ENCODE measurements at places on chromosomes 11 and 22.

GRCh38 chr22:27299181-27300085 lies 502.1 kb downstream of the MN1 start:
- no peak for DNase-seq

DNA sequence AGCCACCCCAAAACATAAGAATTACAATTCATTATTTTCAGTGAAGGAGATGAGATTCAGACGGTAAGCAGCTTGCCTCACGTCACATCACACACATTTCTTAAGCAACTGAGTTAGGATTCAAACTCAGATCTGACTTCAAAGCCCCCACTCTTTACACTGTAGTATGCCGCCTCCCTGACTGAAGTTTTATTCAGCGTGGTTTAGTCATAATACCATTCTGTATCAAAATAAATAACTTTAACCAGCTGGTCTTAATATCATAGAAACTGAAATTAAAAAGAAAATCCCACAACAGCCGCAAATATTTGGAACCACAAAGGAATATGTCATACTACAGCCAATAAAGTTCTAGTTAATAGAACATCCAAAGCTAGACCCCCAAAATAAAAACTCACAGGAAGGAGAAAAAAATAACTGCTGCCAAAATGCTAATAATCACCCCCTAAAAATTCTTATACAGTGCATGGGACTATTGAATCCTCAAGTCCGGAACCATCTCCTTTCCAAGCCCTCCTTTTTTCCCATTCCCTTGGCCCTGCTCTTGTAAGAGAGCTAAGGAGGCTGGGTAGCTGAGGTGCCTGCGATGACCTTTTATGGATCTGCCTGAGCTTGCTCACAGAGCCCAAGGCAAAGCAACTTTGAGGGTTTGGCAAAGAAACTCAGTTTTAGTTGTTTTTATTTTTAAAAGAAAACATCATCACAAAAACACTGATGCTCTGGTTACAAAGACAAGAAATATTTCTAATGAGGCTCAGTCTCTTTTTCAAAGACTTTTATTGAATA lies 334.5 kb downstream of the TTC28 start:
- DNase-seq = no peak

DNA sequence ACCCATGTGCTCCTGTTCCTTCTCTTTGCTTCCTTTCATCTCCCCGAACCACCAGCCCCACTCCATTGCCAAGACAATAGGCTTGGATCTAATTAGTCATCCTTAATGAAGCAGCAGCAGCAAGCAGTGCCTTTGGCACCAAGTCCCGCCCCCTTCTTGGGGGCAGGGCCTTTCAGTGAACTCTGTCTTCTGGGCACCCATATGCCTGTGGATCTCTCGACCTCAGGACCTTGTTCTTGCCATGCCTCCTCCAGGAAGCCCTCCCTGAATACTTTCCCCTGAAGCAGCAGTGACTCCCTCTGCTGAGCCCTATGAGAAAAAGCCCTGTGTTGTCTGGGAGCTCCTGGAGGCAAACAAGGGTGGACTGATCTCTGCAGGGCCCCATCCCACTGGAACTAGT lies 32.1 kb downstream of the ARHGEF17 start:
- DNase-seq = no peak

DNA sequence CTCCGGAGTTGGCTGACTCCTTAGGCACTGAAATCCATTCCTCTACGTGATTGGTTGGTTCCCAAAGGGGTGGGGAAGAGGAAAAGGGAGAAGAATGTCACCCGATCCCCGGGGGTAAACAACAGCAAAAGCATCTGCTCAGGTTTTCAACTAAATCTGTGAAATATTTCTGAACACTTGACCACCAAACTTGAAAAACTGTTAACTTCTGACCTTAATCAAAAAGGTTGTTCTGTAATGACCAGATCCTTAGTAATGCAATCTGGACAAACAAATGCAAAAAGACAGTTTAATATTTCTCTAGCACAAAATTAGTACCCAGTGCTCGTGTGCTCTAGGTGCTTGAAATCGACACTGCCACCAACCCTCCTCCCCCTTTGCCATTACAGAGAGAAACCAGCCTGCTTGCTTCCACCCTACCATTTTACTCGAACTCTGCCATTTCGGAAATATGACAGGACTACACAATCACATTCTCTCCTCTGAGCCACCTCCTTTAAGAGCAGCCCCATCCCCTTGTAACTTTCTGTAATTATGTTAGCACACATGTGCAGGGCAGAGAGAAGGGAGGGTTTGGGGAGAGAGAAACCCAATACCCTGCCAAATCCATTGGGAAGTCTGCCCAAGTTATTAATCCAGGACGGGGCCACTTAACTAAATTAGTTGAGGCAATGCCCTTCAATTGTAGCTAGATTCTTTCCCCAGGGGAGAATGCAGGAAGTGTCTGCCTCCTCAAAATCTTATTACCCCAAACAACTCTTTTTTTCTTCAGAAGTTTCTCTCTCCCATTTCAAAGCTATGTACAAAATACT lies 113.8 kb downstream of the RBFOX2 start:
- DNase-seq = peak; percentile 9

- peak; percentile 45 for DNase-seq
These were observed 41.1 kb downstream of the GRAMD4 start for GRCh38 chr22:46661221-46661851.

- no peak for DNase-seq
These were observed 57.6 kb downstream of the LIF start for GRCh38 chr22:30188911-30189310.

- no peak for DNase-seq
These were observed 361 bp downstream of the CTSD start for GRCh38 chr11:1763336-1763795.

DNA sequence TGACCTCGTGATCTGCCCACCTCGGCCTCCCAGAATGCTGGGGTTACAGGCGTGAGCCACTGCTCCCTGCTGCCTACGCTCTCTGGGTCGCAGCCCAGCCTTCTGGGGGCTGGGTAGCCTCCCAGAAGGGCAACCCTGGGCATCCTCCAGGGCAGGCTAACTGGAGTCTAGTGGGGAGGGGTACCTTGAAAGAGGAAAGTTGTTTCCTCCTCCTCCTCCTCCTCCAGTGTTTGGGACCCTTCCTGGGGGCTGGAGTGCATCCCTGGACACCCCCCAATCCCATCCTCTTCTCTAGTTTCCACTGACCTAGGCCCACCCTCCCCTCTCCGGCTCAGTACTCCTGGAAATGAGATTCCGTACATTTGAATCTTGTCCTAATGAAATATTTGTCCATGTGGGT lies 1.3 kb downstream of the PNPLA3 start:
- DNase-seq = no peak

GRCh38 chr11:19789245-19789644 lies 76.6 kb downstream of the NAV2 start:
- no peak for DNase-seq

DNA sequence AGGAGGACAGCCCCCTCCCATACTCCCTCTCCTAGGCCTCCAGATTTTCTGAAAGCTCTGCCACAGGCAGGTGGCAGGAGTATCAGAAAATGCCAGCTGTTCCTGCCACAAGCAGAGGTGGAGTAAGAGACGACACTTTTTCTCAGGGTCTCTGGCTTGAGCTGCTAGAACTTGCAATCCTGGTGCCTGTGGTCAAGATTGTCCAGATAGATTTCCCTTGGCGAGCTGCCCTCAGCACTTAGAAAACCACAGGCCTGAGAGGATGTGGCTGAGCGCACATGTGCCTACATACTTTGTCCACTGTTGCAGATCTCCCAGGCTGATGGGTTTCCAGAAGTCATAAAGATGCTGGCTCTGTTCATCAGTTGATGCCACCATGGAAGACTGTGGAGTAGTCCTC lies 65.7 kb upstream of the NAV2 start:
- DNase-seq = no peak

DNA sequence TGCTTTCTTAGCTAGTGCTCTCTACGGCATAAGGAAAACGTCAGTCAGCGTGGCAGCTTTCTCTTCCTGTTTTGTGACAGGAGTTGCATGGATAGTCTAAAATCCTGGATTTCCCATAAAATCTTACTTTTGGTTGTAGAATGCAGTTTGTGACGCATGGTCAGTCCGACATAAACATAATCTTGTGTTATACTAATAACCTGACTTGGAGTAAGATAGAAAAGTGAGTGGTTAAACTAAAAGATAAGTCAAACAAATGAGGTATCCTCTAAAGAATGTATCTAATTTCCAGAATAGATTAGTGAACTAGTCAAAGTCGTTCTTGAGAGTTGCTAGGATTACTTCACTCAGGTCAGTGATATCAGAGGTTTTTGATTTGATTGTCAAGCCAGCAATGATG lies 157.6 kb downstream of the PGR start:
- DNase-seq = no peak

DNA sequence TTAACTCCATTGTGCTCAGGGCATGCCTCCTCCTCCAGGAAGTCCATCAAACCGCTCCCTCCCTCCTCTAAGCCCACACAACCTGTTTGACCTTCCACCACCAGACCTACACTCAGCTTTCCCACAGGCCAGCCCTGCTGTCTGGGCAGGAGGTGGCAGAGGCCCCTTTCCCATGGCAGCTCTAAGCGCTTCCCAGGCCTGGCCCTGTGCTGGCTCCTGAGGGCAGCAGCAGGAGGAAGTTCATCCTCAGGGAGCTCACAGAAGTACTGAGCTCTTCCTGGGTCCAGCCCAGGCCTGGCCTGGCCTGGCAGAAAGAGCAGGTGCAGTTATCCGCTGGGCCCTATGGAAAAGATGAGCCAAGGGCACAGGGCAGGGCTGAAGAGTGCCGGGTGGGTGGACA lies 31.4 kb downstream of the ARAP1 start:
- no peak for DNase-seq

- DNase-seq = no peak
These were observed 20.1 kb upstream of the SMIM35 start for GRCh38 chr11:118106789-118107335.

GRCh38 chr11:107859459-107860239 lies 1.1 kb upstream of the SLC35F2 start:
- DNase-seq = peak; percentile 26

DNA sequence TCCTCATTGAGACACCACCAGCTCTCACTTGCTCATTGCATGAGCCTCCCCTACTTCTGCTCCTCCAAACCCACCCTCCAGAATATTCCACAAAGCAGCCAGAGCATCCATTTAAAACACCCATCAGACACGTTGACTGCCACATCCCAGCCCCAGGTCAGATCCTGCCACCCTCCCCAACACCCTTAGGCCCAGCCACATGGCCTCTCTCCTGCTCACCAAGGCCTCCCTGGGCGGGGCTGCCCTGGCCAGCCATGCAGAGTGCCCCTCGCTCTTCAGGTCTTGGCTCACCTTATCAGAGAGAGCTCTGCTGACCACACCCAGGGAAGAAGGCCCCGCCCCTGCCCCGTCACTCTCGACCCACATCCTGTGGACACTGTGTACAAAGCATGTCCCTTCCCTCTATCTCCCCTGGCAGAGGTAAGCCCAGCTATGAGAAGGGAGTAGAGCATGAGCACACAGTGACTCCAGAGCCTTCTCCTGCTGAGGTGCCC lies 106.8 kb downstream of the MICAL3 start:
- no peak for DNase-seq
